Stimulated activated CD4-positive, alpha-beta T cell treated with anti-CD3 and anti-CD28 coated beads, Interleukin-4, amount 100 ng/mL, for 1 hour (primary cell): ENCODE measurements at places on chromosomes 12 and 14.

- no peak for DNase-seq
These were observed 118.6 kb downstream of the LMNTD1 start for GRCh38 chr12:25434515-25434914.

DNA sequence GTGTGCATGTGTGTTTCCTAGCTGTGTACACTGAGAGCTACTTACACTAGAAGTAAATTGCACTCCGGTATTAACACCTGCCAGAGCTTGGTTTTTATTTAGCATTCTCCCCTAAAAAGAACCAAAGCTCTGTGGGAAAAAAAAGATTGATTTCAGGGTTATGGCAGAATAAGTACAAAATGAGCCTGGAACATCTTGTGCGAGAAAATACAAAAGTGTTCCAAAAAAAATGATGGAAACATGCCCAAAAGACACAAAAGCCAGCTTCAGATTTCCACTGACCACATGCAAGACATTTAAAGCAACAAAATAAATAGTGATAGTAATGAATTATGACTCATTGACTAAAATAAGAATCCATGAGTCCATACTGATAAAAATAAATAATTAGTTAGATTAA, 188.3 kb downstream of the GXYLT1 start:
- DNase-seq, result no peak

DNA sequence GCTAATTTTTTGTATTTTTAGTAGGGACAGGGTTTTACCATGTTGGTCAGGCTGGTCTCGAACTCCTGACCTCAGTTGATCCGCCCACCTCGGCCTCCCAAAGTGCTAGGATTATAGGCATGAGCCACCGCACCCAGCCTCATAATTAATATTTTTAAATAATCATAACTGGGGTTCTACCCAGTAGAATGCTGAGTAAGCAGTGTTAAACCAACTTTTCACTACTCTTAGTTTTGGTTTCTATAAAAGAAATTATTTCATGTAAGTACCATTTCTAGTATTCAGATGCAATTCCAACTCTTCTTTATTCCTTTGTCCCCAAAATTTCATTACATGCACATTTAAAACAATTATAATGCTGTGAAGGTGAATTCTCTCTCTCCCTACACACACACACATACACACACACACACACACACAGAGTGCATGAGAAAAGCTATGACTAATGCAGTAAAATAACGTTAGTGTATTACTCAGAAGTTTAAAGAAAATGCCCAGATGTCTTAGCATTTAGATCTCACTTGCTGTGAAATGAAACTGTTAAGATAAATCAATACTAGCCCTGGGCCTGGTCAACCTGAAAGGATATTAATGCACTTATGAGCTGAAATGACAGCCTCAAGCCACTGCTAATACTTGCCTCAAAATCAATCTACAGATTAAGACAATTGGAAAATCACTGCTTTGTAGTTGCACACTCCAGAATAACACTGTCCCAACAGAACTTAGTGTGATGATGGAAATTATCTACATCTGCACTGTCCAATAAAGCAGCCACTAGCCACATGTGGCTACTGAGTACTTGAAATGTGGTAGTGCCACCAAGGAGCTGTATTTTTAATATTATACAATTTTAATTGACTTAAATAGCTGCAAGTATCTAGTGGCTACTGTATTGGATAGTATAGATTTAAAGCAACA, 36.0 kb downstream of the PTPN21 start:
- no peak for DNase-seq

DNA sequence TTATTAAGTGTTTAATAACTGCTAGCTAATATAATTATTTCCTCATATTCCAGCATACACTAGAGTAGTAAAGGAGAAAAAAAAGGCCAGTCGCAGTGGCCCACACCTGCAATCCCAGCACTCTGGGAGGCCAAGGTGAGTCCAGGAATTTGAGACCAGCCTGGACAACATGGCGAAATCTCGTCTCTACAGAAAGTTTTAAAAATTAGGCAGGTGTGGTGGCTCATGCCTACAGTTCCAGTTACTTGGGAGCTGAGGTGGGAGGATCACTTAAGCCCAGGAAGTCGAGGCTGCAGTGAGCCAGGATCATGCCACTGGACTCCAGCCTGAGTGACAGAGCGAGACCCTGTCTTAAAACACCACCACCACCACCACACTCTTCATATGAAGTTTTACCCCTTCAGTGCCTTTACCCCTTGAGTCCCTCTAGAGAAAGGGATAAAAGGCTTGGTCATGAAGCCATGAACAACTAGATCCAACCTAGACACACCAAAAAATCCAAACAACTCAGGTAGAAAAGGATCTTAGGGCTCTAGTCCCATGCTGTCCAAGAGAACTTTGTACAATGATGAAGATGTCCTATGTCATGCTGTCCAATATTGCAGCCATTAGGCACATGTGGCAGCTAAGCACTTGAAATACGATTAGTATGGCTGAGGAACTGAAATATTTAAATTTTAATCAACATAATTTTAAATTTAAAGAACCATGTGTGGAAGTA, 29.6 kb downstream of the ATXN2 start:
- DNase-seq, result no peak

DNA sequence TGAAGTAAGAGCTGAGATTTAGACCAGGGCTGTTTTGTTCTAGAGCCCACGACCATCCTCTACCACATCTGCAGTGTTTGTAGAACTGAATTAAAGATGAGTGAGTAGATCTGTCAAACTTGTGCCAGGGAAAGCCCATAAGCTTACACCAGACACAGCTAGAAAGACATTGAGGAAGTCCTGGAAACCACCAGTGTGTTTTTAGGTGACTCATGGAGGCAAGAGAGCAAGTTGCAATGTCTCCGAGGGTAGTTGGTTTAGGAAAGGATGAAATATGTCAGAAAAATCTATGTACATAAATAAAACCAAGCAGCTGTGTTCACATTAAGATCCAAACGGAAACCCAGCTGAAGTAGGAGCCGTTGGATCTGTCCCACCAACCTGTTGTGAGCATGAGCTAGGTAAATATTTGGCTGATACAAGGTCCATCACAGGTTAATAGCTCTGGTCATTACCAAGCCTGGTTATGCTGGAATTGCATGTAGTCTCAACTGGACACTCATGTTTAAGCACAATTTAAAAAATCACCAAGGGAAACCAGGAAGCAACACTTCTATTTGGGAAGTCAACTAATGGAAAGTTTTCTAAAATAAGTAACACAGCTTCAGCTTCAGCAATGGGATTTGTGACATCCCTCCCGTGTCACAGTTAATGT, 49.9 kb upstream of the PLEKHG3 start:
- no peak for DNase-seq

DNA sequence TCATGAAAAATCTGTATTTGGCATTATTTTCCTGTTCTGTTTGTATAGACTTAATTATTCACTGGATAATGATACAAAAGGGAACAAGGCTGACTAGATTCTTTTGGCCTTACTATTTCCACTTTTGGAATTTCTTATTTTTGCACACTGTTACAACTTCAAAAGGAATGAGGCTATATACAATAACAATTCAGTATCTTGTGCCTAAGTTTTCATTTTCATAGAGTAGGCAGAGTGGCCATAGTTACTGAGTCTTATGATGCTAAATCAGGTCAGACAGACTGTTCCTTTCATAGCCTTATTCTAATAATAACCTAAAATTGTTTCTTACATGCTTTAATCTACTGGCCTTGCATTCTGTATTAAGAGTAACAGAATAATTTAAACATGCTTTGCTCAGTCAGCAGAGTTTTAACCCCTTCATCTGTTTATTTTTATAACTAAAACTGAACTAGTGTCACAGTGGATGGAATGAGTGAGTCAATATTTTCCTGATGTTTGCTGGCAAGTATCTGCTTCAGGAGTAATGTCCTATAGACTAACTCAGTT, 10.5 kb downstream of the TTC8 start:
- no peak for DNase-seq

DNA sequence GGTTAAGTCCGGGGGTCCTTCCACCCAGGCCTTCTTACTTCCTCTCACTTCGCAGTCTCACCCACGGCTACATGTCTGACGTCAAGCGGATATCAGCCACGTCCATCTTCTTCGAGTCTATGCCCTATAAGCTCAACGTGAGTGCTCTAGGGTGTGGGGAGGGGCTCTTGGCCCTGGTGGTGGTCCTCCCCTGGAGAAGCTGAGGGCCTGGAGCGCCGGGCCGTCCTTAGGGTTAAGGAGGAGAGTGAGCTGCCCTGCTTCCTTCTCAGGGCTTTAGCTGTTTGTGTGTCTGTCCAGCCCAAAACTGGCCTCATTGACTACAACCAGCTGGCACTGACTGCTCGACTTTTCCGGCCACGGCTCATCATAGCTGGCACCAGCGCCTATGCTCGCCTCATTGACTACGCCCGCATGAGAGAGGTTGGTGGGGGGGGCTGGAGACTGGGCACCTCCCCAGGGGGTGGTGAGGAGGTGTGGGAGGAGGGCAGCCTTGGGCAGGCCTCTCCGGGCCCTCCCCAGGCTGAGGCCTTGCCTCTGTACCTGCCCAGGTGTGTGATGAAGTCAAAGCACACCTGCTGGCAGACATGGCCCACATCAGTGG, 2.7 kb downstream of the SHMT2 start:
- no peak for DNase-seq

GRCh38 chr12:59317598-59317997, 278.2 kb upstream of the SLC16A7 start:
- no peak for DNase-seq

GRCh38 chr12:95533985-95534384, 17.3 kb downstream of the USP44 start:
- DNase-seq, result no peak
